AML-193 (cell line): ENCODE measurements at places on chromosomes 3 and 15.

DNA sequence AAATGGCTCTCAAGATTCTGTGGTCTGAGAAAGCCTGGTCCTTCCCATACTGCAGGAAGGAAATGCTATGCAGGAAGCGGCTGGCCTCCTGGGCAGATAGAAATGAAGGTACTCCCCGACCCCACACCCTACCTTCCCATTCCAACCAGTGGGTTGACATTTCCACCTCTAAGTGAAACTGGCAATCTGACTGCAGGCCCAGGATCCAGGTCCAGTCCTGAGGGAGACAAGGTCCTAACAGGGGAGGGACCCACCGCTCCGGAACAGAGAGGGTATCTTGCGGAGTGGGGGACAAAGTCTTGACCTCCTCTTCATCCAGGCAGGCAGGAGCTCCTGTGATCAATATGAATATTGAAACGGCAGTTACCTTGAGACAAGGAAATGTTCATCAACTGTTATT lies 6.6 kb upstream of the LOXL1 start:
- DNase-seq, result no peak

GRCh38 chr3:55668359-55668758 lies 181.3 kb upstream of the WNT5A start:
- DNase-seq, result no peak

DNA sequence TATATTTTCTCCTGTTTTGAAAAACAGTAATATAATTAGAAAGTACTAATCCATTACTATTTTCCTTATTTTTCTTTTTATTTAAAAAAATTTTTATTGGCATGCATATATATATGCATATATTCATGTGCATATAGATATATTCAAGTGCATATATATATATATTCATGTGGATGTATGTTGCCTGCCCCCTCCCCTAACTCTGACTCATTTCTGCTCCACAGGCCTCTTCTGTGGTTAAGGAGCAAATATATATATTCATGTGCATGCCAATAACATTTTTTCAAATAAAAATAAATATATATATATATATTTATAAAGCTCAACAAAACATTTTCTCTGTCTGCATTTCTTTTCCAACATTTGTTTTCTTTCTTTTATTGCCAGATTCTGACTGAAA lies 13.6 kb upstream of the CORO2B start:
- no peak for DNase-seq

DNA sequence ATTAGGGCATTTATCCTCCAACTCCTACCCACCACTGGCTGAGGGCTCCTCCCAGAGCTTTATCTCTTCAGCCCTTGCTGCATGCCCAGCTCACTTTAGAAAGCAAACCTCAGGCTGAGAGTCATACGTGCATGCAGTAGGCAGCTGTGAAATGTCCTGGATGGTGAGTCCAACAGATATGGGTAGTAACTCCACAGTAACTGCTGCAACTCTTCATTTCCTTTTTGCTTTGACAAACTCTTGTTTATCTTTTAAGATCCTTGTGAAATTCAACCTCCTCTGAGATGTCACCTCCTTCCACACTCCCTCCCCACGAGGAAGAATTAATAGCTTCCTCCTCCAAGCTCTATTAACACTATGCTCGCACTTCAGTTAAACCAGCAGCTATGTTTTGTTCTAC lies 35.9 kb upstream of the CTNNB1 start:
- DNase-seq, result no peak

DNA sequence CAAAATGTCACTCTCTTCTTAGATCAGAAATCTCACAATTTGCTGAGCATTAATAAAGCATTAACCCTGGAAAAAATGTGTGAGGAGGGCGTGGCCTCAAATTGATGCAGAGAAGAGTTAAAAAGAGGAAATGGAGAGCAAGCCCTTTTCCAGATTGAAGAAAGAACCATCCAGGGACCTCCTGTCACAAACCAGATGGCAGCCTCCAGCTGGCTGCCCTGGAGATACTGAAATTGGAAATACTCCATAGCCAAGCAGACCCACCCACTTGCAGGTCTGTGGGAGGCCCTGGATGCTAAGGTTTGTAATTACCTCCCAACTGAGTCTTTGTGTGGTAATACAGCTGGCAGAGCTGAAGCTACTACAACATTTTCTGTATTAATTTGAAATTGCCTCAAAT lies 214.9 kb downstream of the IL20RB start:
- no peak for DNase-seq

DNA sequence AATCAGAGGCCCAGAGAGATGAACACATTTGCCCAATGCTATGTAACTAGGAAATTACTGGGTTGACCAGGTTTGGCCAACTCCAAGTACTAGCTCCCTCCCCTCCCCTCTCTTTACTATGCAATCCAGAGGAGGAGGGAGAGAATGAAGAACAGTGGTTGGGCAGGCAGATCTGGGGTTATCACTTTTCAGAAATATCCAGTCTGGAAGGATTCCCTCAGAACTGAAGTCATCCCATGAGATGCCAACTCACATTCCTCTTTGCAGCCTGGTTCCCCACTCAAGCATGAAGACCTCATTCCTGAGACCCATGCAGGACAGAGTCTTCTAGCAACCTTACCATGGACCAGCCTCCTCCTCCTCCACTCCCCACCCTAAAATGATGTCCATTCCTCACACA lies 201.1 kb downstream of the TLE3 start:
- DNase-seq, result no peak

DNA sequence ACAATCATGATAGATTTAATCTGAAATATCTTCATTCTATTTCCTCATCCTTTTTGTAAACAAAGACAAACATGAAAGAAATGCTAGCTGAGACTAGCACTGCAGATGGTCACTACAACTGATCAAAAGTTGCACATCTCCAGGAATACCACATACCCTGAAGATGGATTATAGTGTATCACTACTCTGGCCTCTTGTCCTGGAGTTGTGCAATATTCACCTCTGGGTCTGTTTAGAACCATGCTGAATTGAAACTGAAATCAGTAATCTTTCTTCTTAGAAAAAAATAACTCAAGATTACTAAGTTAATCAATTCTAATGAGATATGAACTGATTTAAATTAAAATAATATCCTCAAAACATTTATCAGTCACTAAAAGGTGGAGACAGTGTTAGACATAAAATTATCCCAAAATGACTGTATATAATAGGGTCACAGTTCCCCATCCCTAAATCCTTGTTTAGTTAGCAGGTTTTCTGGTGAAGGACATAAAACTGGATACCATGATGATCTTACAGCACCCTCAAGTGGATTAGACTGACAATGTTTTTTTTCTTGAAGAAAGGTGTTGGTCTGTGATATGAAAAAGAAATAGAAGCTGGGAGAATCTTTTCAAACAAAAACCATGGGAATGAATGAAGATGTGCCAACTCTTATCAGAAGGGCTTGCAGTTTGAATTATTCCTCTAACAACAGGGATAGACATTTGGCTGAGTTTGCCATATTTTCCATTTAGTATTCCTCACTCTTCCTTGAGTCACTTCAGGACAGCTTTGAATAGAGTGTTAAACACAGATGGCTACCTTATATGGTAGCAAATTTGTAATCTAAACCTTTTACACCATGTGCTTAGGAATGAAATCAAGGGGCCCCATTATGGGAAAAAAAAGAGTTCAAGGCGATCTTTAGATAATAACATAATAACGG lies 7.1 kb upstream of the TTC14 start:
- peak; percentile 51 for DNase-seq
